ENCODE measurements at places on chromosomes 16 and 17.

GRCh38 chr17:27603880-27604794 is 26.9 kb upstream of the LGALS9 start:
- no peak for DNase-seq

DNA sequence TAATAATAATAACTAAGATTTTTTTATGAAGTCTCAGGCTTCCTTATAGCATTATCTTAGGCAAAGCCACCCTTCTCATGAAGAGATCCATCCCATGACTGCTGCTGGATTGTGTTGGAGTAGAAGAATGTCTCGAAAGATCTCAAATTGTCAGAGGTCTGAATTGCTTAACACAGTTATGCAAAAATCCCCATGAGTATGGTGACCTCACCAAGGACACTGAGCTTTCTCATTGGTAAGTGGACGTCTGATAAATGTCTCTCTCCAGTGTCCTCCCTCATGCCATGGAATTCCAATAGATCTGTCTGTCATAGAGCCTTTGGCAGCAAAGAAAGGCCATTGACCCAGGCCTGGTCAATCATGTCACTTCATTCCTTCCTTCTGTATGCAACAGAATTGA is 264.5 kb downstream of the CDH11 start:
- DNase-seq: no peak

- DNase-seq: no peak
These were observed 174.0 kb upstream of the GSE1 start for GRCh38 chr16:85438981-85439685.

DNA sequence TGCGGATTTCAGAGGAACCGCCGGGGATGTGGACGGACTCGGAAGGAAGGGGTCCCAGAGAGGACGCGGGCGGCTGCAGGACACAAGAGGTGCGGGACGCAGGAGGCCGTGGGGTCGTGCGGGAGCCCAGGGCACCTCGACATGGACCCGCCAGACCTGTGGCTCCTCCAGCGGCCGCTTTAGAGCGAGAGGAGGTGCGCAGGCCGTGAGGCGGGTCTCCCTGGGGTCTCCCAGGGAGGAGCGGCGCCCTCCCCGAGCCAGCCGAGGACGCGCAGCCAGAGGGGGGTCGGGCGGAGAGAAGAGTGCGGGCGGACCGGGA is 6.8 kb upstream of the FLYWCH1 start:
- DNase-seq: no peak

DNA sequence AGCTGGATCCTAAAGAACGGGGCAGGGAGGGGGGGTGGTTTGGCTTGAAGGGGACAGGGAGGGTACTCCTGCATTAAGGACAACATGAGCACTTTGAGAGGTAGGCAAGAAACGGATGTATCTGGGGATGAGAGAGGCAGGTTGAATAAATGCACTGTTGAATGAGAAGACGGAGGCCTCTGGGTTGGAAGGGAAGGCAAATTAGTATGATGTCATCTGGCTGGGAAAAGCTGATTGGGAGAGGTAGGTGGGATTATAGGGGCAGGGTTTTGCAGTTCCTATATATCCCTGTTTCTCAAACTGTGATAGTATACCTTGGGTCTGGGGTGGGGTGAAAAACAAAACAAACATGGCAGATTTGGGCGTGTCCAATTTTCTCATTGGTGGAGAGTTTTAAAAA is 44.3 kb downstream of the PRKAR1A start:
- no peak for DNase-seq

DNA sequence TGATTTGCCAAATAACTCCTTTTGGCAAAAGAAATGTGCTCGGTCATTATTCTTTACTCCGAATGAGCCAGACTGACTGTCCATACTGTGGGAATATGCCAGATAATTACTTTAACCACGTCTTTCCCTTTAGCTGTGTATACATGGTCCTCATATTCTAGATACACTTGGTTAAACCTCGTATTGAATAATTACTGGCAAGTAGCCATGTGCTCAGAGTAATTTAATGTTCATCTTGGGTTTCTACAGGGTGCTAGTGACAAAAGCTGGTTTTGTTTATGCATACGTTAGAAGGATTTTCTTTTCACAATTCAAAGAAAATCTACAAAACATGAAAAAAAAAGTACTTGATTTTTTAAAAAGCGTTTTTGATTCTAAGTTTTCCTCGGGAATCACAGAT is 540.3 kb downstream of the KCNJ2 start:
- no peak for DNase-seq

DNA sequence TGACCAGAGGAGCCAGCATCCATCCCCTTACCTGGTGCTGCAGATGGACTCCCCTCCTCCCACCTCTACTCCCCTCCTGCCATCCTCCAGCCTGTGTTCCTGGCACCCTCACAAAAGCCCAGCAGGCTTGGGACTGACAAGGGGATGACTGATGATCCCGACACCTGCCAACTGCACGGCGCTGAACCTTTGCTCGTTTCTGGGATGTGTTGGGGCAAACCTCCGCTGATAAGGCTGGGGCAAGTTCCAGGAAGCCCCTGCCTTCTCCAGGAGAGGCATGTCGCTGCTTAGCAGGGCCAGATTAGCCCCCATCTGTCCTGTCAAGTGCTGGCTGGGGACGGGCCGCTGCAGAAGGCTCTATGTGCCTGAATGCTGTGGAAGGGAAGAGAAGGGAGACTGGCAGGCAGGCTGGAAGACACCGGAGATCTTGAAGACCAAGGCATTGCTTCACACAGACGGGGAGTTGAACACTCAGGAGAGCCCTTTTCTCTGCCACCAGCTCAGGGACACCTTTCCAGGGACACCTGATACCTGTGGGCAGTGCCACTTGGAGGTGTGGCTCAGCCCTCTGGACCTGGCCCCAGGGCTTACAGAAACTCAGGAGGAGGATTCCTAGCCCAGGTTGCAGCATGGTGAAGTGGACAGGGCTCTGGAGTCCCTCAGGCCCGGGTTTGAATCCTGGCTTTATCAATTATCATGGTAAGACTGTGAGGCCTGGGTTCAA is 973 bp upstream of the KRT15 start:
- no peak for DNase-seq

DNA sequence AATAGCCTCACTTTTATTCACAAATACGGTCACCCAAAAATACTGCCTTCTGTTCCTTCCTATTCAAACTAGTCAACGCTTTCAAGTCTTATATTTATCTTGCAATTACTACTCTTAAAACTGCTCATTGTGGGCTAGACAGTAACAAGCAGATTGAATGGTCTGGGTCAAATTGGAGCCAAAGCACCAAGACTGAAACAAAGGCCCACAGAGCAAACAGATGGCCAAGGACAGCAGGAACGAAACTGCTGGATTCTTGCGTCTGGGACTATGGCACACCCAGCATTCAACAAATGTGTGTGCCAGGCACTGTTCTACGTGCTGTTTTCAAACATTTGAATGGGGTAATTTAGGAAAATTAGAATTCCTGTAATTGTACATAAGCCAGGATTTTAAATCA is 250.1 kb upstream of the PSMD7 start:
- no peak for DNase-seq

GRCh38 chr16:69277413-69277812 is 33.7 kb upstream of the VPS4A start:
- no peak for DNase-seq

- DNase-seq: no peak
These were observed 367.5 kb downstream of the XYLT1 start for GRCh38 chr16:17103216-17103615.

DNA sequence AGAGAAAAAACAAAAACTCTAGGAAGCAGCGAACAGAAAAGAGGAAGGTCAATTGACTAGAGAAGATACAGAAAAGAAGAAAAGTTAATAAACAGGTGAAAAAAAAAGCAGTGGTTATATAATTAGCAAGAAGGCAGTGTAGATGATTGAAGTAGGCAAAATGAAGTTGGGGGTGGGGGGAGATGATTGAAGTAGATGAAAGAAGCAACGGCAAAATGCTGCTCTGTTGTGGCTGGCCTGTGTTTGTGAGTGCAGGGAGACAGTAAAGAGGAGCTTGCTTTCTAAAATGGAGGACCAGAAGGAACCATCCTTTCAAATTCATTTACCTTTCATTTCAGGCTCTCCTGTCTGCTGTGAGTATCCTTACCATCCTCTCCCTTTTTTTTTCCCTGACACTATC is 3.6 kb downstream of the EVI2B start:
- no peak for DNase-seq

- no peak for DNase-seq
These were observed 202.1 kb upstream of the IRX3 start for GRCh38 chr16:54488729-54489128.

- DNase-seq: no peak
These were observed 233.5 kb downstream of the SLC39A11 start for GRCh38 chr17:72858826-72859495.

GRCh38 chr17:51398687-51399086 is 138.3 kb downstream of the UTP18 start:
- no peak for DNase-seq

DNA sequence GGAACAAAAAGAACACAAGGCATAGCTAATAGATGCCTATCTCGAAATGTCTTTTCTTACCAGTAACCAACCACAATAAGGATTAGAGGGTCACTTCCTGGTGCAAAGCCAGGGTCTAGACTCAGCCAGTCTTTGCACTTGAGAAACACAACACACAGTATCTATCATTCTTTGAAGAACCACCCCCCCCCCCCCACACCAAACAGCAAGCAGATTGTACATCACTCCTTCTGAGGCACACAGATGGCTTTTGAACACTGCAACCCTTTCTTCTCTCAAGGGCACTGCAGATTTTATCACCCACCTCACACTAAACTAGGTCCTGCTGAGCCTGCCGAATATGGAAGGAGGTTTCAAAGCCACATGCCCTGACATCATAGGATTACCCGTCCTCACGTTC is 145.6 kb downstream of the AATF start:
- DNase-seq: no peak

GRCh38 chr17:50902372-50903353 is 36.5 kb upstream of the TOB1 start:
- DNase-seq: no peak

GRCh38 chr17:60529806-60530205 is 3.8 kb upstream of the APPBP2 start:
- DNase-seq: no peak

DNA sequence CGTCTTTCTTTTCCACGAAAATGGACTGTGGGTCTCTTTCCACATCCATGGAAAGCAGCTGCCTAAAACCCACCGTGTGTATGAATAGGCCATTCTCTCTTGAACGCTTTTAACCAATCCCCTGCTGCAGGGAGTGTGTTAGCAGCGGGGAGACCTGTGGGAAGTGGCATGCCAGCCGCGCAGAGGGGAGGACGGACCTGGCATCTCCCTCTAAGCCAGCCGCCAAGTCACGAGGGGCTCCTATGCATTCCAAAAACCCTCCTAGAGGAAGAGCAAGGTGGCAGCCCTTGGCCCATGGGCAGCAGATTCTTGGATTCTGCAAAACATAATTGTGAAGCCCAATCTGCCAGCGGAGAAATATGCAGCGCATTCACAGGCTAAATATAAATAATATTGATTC is 15.4 kb downstream of the RBFOX3 start:
- no peak for DNase-seq

DNA sequence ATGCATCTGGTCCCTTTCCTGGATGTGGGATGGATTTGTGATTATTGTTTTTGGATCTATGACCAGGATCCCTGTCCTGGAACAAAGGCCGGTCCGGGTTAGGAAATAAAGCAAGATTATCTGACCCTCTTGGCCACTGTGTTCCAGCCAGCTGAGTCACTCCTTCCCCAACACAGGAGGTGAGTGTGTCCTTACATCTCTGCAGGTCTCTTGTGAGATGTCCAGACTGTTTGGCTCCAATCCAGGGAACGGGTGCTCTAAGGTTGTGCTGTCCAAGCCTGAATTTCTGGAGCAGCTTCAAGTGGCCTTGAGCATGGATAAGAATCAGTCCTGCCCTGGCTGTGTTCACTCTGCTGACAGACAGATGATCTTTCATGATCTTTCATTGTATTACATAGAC is 136.5 kb upstream of the CCL2 start:
- DNase-seq: no peak

DNA sequence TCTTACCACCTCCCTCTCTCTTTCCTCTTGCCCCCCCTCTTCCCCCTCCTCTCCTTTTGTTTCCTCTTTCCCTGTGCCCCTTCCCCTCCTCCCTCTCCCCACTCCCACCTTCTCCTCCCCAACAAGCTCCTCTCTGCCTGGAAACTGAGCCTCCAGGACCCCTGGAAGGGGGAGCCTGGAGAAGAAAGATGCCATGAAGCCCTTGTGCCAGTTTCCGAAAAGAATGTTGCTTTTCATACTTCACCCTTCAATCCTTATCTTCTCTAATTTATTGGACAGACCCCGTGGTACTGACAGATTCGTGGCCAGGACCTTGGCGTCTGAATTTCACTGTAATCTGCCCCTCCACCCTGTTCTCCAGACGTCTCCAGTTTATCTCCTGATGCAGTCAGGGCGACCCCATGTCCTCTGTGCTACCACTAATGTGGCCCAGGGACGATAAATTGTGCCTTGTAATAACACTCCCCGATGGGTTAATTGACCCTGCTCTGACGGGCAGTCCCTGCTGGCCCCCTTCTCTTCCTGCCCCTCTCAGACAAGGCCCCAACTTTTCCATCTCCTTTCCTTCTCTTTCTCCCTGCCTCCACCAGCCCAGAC is 138.4 kb upstream of the GSE1 start:
- no peak for DNase-seq

DNA sequence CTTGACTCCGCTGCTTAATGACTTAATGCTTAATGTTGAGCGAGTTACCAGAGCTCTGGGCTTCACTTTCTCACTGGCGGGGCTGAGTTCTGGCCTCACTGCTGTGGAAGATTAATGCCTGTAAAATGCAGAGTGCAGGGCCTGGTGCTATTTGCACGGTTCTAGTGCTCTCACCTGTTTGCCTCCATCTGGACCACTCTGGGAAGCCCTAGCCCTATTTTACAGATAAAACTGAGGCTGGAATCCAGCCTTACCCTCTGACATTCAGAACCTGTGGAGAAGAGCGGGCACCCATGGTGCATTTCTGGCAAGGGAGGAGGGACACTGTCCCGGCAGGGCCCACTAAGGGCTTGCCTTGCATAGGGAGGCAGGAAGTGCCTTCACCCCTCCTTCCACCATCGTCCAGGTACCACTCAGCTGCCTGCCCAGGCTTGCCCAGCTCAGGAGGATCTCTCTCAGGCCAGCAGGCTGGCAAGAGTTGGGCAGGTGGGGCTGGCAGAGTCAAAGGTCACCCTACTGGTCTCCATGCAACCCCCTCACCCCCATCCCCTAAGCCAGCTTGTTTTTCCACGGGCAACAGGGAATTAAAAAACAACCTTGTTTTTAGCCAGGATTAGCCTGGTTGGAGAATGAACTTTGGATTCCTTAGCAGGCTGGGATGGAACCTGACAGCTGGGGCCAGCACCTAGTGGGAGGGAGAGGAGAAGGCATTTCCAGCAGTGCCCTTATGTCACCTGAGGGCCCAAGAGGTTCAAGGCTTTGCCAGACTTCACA is 4.1 kb upstream of the UBALD1 start:
- DNase-seq: no peak

Measured in C1 segment of cervical spinal cord (tissue), 14 donors.